Mesendoderm (in vitro differentiated cells): ENCODE measurements at places on chromosomes 16 and 17.

GRCh38 chr17:45924332-45924820 lies 30.0 kb downstream of the MAPT start:
- no peak for DNase-seq

DNA sequence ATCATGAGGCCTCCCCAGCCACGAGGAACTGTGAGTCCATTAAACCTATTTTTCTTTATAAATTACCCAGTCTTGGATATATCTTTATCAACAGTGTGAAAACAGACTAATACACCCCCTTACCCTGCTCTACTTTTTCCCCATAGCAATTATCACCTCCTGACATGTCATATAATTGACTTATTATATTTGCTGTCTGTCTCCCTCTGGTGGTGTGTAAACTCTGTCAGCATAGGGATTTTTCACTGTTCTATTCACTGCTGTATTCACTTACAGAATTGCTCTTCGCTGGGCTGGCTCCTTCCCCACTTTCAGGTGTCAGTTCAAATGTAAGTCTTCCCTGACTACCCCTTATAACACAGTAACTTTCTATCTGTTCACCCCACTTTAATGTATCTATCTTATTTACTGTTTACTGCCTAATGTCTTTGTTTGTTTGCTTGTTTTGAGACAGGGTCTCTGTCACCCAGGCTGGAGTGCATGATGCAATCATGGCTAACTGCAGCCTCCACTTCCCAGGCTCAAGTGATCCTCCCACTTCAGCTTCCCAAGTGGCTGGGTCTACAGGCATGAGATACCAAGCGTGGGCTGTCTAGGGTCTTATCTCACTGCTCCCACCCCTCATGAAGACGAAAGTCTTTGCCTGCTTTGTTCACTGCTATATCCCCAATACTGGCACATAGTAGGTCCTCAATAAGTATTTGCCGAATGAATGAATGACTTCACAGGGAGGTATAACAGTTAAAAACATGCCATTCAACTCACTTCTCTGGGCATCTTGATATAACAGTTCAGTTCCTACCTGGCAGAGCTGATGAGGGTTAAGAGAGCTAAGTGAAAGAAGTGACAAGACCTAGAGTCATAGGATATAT lies 52.4 kb upstream of the CDH3 start:
- DNase-seq, result no peak

DNA sequence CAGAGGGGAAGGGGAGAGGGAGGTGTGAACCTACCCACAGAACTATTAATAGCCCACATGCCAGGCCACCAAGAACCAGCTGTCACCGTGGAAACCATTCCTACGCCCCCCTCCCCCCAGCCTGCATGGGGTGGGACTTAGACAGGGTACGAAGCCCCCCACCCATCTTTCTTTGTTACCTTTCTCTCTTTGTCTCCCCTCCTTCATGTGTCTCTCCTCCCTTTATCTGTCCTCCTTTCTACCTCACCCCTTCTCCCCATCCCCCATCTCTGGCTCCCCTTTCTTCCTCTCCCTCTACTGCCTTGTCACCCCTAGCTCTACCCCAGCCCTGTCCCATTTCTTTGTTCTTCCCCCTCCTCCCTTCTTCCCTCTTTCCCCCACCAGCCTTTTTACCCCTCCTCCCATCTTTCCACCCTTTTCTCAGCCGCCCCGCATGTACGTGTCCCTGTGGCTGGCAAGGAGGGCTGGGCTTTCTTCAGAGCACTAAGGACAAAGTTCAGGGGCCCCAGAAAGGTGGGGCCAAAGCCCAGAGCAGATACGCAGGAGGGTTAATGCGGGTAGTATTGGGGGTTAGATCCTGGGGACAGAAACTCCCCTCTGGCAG lies 8.0 kb downstream of the THRA start:
- DNase-seq, result no peak

DNA sequence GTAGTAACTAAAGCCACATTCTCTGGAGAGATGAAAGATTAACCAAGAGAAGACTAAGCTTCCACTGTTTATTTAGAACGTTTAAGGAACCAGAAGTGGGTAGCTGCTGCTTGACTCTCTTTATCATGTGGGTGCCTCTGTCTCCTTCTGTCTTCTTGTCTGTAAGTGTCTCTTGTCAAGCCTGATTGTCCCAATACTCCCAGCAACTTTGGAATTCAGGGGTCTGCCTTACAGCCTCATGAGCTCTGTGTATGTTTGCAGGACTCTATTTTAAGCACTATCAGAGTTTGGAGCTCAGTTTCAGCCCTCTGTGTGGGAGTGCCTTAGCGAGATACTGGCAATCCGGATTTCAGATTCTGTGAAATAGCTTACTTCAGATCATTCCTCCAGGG lies 29.3 kb upstream of the SPACA3 start:
- DNase-seq, result peak; percentile 14

GRCh38 chr17:7549401-7550055 lies 670 bp downstream of the TNFSF12 start:
- no peak for DNase-seq

GRCh38 chr17:46097497-46097896 lies 95.7 kb downstream of the KANSL1 start:
- DNase-seq, result no peak

DNA sequence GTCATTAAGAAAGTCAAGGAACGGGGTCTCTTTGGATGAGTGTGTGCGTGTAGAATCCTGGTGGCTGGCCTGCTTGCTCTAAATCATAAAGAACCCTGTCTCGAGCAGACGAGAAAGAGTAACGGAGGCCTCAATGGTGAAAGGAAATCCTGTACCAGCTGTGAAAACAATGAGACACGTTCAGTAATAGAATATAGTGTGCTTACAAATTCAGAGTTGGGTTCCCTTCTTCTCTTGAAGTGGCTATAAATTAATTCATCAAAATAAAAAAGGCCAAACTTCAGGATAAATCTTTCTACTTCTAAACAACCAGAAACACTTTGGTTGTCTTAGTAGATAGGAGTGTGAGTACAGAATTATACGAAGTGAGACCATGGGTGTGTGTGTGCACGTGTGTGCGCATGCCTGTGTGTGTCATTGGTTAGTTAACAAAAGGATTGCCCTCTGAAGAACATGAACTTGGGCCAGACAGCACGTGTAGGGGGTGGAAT lies 48.5 kb downstream of the WWOX start:
- no peak for DNase-seq

DNA sequence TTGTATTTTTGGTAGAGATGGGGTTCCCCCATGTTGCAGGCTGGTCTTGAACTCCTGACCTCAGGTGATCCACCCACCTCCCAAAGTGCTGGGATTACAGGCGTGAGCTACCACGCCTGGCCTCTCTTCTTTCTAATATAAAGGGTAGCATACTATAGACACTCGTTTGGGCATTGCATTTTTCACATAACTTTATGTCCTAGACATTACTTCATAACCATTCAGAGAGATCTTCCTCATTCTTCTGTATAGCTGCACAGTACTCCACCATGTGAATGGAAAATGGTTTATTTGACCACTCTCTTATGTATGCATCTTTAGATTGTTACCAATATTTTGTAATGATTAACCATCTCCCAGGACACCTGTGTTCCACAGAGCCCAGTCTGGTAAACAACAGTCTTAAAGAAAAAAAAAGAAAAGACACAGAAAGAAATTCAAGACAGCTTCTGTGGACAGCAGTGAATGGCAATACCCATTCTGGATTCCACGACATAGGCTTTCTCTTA lies 42.1 kb downstream of the TK2 start:
- DNase-seq, result no peak

GRCh38 chr16:84239141-84239769 lies 557 bp downstream of the KCNG4 start:
- DNase-seq, result no peak

- no peak for DNase-seq
These were observed 235.5 kb upstream of the EEF2KMT start for GRCh38 chr16:5333126-5333525.

- DNase-seq, result no peak
These were observed 339.8 kb upstream of the TNRC6C start for GRCh38 chr17:77618731-77619130.

DNA sequence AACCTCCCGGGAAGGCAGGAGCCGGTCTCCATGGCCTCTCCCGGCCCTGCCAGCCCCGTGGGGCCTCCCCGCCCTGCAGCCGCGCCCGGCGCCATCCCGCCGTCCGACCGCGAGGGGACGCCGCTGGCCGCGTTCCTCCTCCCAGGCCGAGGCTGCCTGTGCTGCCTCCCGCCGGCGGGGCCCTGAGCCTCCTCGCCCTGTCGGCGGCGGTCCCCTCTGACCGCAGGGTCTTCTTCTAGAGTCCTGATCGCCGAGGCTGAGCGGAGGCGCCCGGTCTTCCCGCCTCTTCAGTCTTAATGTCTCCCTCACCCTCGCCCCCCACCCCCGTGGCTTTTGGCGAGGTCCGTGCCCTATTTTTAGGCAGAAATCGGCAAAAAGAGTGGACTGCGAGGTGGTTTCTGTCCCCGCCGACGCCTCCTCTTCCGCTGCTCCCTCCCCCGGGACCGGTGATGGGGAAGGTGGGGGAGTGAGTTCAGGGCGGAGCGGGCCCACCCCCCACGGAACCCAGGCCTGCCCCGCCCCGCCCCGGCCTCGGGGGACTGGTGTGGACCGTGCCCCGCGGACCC lies 794 bp upstream of the CPNE7 start:
- peak; percentile 90 for DNase-seq

GRCh38 chr16:58499615-58500351 lies at the start of gene NDRG4:
NDRG4 (plus strand) TSS chr16:58500143; CDS start chr16:58500249, 106 bp downstream.
- DNase-seq, result peak; percentile 96

- no peak for DNase-seq
These were observed 5.8 kb upstream of the TRAF4 start for GRCh38 chr17:28737770-28738679.

- DNase-seq, result no peak
These were observed 30.8 kb upstream of the METTL16 start for GRCh38 chr17:2542456-2542855.

- DNase-seq, result no peak
These were observed 72.9 kb downstream of the CYTH1 start for GRCh38 chr17:78709119-78709681.

DNA sequence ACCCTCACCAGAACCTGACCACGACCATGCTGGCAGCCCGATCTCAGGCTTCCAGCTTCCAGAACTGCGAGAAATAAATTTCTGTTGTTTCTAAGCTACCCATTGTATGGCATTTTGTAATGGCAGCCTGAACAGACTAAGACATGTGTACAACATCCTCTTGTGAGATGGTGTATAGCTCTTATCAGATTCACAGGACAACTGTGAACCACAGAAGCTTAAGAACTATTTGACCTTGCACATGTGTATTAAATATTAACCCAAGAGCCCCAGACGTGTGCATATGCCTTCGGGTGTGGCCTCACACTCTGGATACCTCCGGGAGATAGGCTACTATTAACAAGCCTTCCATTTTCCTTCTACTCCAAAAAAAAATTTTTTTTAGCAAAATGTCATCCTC lies 248.9 kb downstream of the SLC39A11 start:
- DNase-seq, result no peak

- peak; percentile 65 for DNase-seq
These were observed 37.4 kb downstream of the CLEC16A start for GRCh38 chr16:10981697-10982216.

DNA sequence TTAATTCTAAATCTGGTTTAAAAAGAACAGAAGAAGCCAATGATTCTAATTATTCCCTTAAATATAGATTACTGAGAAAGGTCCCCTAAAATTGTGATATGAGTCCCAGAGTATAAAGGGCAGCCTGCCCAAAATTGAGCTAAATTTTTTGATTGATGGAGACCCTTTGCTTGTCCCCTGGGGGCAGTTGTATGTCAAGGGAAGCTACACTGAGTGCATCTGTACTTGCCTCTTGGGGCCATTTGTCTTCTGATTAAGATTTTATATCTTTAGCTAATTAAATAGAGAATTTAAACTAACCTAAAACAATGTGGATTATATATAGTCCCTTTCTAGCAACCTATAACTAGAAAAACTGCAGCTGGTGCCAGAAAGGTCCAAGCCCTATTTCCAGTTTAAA lies 12.6 kb downstream of the BLMH start:
- no peak for DNase-seq

DNA sequence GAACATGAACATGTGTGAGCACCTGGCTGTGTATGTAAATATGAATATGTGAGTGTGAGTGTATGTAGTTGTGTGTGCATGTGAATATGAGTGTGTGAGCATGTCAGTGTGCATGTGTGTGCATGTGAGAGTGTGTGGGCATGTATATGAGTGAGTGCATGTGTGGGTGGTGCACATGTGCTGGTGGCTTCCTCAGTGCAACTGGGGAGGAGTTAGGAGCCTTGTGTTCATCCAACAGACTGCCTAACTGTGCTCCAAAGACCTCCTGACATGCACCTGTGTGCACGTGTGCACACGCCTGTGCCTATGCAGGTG lies 1.4 kb downstream of the TMEM235 start:
- no peak for DNase-seq

DNA sequence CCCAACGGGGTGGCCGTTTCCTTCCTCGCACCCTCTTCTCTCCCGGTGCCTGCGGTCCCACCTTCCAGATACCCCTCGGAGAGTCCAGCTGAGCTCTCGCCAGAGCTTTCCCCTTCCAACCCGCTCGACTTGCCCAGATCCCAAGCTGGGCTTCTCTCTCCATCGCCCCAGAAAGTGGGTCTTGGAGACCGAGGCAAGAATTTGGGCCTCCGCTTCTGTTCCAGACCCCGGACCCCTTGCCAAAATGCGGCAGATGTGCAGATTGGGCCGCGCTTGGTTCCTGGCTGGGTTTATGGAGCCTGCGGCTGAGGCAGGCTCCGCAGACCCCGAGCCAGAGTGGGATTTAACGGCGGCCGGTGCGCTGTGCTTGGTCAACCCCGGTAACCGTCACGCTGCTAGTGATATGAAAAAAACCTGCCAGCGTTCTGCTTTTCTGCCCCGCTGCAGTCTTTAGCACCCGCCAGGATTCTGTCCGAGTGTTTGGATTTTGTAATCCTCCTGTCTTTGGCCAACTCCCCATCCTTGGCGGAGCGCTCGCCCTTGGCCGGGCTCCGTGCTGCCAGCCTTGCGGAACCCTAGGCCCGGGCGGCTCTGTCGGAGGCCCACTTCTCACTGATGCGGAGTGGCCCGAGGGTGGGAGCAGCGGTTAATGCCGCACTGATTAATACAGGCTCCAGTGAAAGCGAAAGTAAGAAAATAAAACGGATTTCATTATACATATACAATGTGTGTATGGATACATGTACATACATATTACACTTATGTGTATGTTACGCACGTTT lies 754 bp upstream of the SLFN11 start:
- DNase-seq, result peak; percentile 19

DNA sequence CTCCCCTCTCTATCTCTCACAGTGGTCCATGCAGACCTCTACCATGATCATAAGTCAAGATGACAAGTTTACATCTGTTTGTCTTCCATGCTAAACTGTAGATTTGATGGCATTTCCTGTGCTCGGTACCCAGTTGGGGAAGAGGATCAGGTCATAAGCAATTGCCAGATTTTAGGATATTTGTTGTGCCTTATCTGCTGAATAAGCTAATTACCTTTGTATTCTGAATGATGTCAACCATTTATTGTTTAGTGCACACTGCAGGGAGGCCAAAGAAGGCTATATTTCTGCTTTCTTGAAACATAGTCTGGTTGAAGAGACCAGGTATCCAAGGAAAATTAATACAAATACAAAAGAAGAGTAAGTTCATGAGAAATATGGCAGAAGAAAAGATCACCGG lies 5.8 kb upstream of the ALDOC start:
- no peak for DNase-seq
